Right cardiac atrium (tissue), 5 donors: ENCODE measurements at places on chromosomes 4 and X.

DNA sequence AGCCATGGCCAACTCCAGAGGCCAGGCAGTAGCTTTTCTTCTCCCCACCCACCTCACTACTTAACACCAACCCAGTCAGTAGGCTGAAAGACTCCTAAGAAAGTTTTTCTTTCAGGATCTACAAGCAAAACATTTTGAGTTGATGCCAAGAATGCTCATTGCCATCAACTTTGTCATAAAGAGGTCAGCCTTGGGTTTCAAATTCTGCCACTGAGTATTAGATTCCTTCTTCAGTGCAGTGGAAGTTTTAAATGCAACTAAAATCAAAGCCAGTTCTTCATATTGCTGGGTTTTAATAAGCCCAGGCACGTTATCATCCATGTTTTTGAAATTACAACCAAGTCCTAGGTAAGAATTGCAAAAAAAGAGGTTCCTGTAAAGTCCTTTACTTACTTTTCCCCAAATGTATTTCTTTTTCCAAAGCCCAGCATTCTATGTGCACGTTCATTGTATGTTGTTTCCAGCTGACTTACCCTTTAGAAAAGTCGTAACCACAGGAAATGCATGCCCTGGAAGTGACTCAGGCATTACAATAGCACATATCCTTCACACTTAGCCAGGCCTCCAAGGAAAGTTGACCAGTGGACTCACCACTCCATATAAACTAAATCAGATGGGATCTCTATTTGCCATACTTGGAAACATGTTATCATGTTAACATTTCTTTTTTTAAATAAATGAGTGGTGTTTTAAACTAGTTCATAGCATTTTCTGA is 229.9 kb downstream of the SOX3 start:
- DNase-seq, result no peak

GRCh38 chr4:120730777-120731320 is 191.7 kb downstream of the PRDM5 start:
- DNase-seq, result no peak

DNA sequence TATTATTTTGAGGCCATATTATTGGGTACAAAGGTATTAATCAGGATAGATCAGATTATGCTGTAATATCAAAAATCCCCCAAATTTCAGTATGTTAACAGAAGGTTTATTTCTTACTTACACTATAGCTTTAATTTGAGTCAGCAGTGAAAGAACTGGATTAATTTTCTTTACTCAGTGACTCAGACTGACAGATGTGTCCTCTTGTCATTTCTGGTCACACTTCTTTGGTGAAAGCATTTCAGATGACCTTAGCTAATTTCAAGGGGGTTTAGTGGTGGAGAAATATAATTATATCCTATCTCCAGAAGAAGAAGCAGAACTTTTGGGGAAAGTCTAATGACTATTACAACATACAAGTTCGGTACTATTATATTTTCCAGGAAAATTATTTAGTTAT is 12.4 kb downstream of the DDIT4L start:
- DNase-seq, result no peak

- DNase-seq, result no peak
Observed at GRCh38 chrX:15747626-15748173, 9.6 kb downstream of the CA5B start.

- DNase-seq, result no peak
Observed at GRCh38 chr4:87310691-87311335, 11.9 kb downstream of the HSD17B13 start.

GRCh38 chrX:69991685-69992084 is 58.1 kb downstream of the AWAT2 start:
- no peak for DNase-seq

DNA sequence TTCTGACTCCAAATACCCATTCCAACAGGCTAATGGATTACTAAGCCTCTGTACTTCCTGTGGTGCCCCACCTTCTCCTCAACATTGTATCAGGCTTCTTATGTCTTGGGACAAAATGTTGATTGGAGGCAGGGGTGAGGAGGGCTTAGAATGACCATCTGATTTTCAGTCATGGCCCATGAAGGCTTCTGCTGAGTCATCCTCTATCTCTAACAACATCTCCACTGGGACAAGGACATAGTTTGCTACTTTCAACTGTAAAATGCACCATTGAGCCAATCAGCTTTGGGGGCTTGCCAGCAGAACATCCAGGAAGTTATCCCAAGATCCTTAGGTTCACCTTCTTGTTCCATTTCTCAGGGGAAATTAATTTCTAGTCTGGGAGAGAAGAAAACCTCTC is 29.5 kb downstream of the MAGEB17 start:
- DNase-seq, result no peak

DNA sequence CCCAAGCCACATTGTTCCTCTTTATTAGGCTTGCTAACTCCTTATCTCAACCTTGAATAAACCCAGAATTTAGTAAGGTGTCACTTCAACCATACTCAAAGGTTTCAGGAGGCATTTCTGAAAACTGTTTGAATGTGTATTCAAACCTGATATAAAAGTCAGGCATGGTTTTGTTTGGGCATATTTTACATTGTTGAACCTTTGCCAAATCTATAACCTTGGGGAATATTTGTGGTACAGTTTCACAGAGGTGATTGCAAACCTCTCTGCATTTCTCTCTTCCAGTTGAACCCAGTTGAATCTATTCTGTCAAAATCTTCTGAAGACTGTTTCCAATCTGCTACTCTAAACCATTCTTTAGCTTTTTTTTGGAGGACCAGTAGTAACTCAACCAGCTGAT is 409.0 kb downstream of the TECRL start:
- DNase-seq, result no peak

DNA sequence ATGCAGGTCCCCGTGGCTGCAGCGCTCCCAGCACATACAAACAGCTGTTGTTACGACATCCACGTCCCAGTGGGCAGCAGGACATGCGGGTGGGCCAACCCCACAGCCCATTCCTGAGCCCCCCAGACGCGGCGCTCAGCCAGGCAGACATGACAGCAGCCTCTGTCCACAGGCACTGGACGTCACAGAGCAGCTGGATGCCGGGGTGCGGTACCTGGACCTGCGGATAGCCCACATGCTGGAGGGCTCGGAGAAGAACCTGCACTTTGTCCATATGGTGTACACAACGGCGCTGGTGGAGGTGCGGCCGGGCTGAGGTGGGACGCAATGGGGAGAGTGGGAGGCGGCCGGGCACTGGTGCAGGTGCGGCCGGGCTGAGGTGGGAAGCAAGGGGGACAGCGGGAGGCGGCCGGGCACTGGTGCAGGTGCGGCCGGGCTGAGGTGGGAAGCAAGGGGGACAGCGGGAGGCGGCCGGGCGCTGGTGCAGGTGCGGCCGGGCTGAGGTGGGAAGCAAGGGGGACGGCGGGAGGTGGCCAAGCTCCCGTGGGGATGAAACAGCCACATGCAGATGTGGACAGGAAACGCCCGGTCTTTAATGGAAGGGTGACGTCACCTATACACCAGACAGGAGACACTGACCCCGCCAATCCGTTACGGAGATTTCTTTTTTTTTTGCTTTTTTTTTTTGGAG is 9.4 kb downstream of the PLCXD1 start:
- peak; percentile 28 for DNase-seq

DNA sequence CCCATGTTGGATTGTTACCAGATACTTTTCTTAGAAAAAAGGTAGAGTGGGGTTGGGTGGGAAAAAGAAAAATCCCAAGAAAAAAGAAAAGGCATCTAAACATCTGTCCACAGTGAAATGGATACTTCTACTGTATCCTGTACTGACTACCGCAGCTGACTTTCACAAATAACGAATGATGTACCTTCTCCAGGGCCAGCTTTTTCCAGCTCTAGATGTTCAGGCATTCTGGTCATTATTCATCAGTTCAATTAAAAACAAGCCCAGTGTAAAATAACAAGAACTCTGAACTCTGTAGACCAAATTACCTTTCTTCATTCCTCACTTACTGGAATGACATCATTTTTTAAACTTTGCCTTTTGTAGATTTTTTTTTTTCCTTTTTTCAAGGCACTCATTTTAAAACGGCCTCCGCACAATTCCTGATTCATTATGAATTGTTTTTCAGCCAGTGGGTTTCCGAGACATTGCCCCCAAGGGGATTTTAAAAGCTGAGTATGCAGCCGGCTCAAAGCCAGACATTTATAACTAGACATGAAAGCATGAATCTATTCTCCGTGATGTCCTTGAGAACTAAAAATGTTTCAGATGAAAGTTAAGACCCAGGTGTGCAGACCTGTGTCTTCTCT is 113.5 kb downstream of the PRKX start:
- no peak for DNase-seq

DNA sequence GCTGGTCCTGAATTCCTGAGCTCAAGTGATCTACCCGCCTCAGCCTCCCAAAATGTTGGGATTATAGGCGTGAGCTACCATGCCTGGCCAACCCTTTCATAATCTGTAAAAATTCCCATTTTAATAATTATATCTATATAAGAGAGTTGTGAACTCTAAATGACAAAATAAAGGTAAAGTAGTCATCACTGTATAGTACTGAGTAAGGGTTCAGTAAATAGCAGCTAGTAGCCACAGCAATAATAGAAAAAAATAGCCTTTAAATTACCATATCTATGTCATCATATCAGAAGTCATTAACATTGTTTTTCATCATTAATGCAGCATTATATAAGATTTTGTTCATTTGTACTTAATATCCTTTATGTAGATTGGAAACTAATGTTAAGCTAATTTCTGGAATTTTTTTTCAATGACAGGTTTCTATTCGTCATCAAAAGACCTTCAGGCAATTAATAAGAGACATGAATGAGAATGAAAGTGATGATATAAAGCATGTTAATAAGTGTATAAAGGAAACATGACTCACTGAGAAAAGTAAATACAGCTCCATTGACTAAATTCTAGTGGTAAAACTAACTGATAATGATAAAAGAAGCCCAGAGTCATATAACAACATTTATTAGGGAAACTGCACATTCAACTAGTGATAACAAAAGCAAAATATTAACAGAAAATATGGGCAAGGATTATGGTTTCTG is 85.9 kb upstream of the UGT8 start:
- DNase-seq, result no peak

DNA sequence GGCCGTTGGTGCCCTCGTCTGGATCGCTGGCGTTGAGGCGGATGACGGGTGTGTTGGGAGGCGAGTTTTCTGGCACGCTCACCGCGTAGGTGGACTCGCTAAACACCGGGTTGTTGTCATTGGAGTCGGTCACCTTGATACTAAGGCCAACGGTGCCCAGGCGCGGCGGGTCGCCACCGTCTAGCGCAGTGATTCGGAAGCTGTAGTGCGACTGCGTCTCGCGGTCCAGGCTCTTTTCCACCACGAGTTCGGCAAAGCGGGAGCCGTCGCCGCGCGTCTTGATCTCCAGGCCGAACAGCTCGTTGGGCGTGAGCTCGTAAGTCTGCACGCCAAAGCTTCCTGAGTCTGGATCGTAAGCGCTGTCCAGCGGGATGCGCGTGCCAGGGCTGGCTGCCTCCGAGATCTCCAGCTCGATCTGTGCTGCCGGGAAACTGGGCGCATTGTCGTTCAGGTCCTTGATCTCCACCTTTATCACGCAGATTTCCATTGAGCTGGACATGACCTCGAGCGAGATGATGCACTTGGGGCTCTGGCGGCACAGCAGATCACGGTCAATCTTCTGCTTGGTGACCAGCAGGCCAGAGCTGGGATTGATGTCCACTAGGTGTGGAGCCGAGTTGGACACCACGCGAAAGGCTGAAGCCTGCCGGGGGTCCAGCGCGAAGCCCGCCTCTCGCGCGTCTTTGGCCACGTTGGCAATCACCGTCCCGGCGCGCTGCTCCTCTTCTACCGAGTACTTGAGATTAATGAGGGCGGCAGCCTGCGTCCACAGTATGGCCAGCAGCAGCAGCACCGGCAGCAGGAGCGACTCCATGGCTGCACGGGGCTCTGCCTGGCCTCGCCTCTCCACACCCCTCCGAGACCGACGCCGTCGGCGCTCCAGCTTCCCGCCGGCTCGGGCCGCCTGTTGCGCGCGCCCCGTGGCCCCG is 2.0 kb downstream of the PCDH19 start:
- DNase-seq, result peak; percentile 48

DNA sequence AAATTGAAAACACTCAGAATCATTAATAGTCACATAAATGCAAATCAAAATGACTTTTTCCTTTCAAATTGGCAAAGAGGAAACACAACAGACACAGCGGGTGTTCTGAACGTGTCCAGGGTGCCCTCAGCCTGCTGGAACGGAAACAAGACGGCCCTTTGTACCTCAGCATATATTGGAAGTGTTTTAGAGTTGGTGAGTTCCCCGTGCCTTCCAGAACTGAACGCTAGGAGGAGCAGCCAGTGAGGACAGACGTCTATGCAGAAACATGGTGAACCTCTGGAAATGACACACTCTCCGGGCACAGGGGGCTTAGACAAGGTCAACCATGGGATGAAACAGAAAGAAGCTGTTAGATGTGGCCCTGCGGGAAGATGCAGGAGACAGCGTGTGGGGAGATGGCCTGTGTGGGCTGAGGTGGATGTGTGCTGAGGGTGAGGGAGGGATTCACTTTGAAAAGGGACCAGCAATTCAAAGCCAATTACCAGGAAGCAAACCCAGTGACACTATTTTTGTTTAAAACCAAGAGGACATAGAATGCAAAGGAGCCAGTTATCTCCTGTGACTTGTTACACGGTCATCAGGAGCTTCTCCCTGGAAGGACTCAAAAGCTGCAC is 40.4 kb downstream of the RNF212 start:
- DNase-seq, result peak; percentile 55

GRCh38 chrX:153565996-153566580 is 32.9 kb downstream of the CCNQ start:
- peak; percentile 9 for DNase-seq

DNA sequence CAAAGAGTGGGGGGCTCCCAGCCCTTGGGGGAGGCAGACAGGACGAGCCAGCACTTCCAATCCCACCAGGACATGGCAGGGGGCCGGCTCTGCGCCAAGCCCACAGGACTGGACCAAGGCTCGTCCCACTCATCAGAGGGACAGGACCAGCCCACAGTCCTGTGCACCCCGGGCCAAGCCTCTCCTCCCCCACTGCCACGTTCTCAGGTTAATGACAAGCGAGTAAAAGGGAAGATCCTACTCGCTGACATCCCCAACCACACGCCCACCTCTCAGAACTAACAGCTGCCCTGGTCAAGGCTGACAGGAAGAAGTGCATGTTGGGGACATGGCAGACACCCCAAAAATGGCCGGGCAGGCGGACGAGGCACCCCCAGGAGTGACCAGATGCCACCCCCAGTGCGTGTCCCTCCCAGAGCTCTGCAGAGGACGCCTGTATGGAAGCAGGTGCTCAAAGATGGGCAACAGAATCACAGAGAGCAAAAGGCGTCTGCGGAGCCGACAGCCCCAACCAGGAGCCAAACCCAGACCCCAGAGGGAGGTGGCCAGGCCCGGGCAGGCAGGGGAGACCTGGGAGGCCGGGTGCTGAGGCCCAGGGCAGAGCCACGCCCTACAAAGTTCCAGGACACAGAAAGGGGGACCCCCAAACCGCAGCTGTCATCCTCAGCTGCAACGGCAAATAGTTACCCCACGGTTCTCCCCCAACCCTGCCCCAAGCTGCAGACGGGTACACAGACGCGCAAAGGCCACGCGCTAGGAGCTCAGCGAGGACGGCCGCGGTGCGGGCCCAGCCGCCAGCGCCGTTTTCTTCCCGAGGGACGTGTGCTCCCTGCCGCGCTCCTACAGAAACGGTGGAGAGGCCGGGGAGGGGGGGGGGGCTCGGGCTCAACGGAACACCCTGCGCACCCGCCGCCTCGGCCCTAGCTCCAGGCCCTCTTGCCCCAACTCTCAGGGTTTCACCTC is 1.7 kb downstream of the CTBP1 start:
- peak; percentile 59 for DNase-seq
